ENCODE measurements at places on chromosomes 16 and 17. TPM values are rescaled to one million over a fixed set of nuclear protein-coding genes. Genes with fewer than 3 reads are reported as not detected.
A peak's percentile ranks its signal among the peaks of the same experiment; 100 is the strongest.

Gene METTL22
- total RNA-seq, result 11.3 TPM

Gene MAPK8IP3
- total RNA-seq, result 37.3 TPM

Gene GP1BA
- total RNA-seq, result not detected

Gene NOS2
- total RNA-seq, result 0.09 TPM

Gene DPEP3
- not detected for total RNA-seq

Gene MYO15A
- 1.6 TPM for total RNA-seq

Gene LRRC46
- 0.12 TPM for total RNA-seq

DNA sequence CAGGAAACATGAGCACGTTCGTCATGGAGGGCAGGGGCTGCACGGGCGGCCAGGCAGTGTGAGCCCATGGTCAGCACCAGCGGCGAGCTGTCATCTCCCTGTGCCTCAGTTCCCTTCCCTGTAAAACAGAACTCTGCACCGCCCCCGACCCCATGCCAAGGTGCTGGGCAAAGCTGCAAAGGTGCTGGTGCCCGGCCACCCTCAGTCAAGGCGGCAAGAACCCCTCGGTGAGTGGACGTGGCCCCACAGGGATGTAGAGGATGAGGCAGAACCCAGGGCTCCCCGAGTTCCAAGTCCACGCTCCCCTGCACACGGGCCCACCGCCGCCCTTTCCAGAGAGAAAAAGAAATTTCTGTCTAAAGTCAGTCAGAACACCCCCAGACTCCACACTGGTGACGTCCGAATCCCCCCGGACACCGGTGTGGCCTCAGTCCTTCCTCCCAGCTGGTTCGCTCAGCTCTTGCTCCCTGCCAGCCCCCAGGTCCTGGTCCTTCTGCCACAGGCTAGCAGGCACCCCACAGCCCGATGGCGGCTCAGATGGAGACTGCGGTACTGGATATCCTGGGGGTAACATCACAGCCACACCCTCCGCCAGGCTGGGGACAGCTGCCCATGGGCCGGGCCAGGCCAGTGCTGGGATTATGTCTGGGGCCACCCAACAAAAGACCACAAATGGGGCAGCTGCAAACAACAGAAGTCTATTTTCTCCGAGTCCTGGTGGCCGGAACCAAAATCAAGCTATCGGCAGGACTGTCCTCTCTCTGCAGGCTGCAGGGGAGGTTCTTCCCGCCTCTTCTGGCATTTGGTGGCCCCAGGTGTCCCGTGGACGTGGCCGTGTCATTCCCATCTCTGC, 14.4 kb upstream of the BAHCC1 start:
- no peak for DNase-seq

- no peak for DNase-seq
Measured at GRCh38 chr17:69764146-69764545, 310.9 kb upstream of the KCNJ16 start.

- DNase-seq, result no peak
Measured at GRCh38 chr16:59880611-59881010, 1146.5 kb upstream of the GOT2 start.

- DNase-seq, result no peak
Measured at GRCh38 chr17:55859301-55859795, 108.5 kb downstream of the PCTP start.

GRCh38 chr17:68461122-68461539, 3.8 kb upstream of the WIPI1 start:
- DNase-seq, result no peak

DNA sequence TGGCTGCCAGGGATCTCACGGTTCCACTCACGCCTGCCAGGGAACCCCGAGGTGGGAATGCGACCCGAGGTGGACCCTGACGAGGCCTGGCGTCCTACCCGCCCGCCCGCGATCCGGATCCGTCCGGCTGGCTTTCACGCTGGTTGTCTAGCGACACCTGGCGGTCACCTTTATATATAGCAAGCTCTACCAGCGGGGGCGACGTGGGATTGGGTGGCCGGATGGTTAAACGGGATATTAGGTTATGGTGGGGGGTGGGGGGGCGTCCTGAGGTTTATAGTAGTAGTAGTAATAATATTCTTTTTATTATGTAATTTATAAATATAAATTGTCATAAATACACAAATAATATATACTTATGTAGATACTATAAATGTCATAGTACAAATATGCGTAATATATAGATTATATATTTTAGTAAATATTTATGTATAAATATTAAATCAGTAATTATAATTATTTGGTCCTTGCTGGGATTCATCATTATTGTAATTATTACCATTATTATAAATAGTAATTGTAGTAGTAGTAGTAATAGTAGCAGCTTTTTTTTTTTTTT, 136.9 kb downstream of the KCNJ12 start:
- DNase-seq, result peak; percentile 80

DNA sequence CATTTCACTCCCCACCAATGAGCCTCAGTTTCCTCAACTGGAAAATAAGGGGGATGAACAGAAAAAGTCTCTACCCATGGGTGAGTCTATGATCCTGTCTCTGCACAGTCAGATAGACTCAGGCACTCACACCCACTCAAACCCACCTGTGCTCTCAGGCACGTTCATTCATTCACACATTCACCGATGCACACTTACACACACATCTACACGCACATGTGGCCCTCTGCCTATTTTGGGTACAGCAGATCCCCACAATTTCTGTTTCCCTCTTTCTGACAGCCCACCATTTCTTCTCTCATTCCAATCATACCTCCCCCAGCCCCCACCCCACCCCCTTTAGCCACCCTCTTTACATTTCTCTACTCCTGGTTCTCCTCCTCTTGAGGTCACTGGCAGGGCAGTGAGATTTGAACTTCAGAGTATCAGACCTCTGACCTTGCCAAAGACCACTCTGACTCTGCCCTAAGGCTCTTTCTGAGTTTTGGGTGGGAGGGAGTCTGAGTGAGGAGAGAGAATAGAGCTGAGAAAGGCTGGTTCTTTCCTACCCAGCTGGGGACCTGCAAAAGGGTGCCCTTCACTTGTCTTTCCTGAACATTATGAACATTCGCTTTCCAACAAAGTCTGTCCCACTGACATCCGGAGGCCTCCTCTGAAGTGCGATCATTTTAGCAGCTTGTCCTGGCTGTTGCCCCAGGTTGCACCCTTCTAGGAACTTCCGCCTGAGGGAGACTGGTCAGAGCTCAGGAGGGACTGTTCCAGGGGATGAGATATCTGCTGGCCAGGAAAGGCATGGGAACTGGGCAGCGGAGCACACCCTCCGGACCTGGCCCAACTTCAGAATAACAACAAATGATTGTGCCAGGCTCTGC, 10.1 kb upstream of the COL1A1 start:
- DNase-seq, result no peak

DNA sequence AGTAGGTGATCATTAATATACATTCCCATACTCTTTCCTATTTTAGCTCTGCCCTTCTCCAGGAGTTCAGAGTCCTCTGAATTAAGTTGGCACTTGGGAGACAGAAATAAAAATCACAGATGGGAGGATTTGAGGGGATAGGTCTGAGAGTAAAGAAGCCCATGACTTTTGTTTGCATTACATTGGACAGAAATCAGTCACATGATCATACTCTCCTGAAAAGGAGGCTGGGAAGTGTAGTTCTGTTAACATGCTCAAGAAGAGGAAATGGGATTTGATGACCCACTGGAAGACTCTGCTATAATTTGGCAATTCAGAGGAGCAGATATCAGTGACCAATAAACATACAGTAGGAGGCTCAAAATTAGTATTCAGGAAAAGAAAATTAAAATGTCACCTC, 674.9 kb upstream of the C16orf82 start:
- DNase-seq, result no peak

DNA sequence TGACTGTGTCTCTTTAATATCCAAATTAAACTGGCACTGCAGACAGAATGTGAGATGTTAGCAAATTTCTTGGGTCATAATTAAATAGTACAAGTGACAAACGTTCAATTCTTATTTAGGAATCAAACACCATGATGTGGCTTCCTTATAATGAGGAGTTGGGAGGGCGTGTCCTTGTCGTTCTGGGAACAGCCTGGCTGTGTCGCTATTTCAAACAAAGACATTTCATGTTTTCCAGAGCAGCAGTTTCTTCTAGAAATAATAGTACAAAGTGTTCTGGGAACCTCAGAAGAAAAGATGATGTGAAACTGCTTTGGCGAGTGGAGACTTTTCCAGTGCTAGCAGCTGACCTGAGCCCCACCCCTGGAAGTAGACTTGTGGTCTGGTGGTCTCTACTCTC, 301.7 kb upstream of the N4BP1 start:
- no peak for DNase-seq

DNA sequence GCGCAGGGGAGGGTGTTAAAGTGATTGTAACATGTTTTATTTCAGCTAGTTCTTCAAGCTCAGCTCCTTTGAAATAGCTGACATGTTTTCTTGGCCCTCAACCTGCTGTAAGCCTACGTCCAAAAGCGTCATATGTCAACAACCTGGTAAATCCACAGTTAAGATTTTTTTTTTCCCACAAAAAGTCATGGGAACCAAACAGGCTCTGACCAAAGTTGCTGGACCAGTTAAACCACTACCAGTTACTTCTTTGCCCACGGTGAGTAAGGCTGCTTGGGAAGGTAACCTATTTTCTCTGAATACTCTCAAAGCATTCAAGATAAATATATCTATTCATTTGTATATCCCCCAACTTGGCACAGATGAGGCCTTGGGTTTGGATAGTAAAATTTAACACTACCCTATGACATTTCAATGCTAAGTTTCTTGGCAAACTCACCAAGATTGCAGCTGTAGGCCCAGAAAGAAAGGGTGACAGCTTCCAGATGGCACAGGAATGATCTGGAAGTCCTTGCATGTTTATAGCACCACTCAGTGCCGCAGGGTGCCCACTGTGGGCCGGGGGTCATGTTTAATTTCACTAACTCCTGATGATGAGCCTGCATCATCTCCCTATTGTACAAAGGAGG, 166.2 kb downstream of the XYLT1 start:
- no peak for DNase-seq

- DNase-seq, result no peak
Measured at GRCh38 chr16:79648826-79649225, 48.3 kb upstream of the MAF start.

GRCh38 chr16:60744198-60744597, 1292.0 kb downstream of the CDH8 start:
- DNase-seq, result no peak

DNA sequence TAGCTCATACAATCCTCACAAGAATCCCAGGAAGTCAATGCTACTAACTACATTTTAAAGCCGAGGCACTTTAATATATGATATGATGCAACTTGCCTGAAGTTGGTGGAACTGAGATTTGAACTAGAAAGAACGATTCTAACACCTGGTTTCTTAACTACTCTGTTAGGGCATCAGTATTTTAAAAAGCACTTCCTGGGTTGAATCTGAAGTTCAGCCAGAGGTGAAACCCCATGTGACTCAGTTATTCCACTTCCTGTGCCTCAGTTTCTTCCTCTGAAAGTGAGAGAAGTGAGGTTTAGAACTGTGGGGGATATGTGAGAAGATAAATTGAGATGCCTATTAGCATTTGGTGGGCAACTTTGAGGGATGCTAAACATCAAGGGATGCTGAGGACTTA, 129.4 kb upstream of the ANKFN1 start:
- DNase-seq, result no peak

DNA sequence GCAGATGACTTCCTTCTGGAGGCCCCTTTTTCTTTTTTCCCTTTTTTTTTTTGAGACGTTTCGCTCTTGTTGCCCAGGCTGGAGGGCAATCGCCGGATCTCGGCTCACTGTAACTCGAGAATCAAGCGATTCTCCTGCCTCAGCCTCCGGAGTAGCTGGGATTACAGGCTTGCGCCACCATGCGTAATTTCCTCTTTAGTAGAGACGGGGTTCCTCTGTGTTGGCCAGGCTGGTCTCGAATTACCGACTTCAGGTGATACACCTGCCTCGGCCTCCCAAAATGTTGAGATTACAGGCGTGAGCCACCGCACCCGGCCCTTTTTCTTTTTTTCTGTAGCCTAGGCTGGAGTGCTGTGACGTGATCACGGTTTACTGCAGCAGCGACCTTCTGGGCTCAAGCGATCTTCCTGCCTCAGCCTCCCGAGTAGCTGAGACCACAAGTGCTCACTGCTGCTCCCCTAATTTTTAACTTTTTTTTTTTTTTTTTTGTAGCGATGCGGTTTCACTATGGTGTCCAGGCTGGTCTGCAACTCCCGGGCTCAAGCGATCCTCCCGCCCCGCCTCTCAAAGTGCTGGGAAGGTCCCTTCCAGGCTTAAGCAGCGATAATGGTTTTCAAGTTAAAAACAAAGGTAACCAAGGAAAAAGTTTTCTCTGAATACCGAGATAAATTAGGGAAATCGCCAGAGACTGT, 956 bp upstream of the IST1 start:
- peak; percentile 65 for DNase-seq

DNA sequence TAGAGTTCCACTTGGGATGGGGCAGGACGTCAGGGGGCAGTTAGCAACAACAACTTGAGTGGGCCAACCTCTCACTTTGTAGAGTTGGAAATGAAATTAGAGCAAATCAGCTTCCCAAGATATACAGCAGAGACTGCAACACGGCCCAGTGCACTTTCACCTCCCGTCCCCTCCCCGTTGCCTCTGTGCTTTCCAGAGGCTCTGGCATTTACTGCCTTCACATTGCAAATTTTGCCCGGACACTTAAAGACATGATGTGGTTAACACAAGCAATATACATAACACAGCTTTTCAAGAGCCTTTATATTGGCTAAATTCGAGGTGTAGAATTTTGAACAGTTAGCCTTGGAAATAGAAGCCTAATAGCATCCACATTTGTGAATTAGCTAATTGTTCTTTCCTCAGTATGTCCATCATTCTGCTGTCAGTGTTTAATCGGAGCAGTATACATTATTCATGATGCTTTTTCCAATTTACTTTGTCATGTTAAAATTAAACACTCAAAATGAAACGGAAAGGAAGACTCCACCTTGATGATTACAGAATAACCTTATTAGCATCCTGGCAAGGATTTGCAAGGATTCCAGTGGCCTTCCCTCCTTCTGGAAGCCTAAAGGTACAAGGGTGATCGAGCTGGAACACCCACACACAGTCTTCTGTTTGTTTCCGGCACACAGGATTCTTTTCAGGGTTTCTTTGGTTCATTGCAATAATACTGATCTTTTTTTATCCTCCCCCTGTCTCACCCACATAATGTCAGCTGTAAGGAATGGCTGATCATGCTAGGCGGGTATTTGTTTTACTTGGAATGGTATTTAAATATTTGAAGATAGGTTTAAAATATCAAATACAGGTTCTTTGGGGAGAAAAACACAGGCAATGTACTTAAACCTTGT, 190.9 kb upstream of the CACNG5 start:
- DNase-seq, result no peak

DNA sequence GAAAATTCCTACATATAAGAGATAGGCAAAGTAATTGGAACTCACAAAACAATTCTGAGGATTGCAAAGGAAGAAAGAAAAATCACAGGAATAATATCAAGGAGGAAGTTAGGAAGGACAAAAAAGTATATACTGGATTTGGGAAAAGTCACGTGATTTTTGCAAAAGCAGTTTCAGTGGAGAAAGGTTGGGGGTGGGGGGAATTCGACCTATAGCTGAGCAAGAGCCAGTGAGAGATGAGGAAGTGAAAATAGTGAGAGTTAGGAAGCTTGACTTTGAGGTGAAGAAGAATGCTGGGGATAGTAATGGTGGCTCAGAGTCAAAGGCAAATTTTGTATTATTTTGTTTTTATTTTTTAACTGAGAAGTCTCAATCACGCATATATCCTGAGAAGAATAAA, 438.0 kb upstream of the PMFBP1 start:
- DNase-seq, result no peak

All from right lobe of liver (tissue), 6 donors.